Smooth muscle cell of the brain vasculature (primary cell): ENCODE measurements at places on chromosomes 1 and 21.

- DNase-seq = no peak
These were observed 9.8 kb downstream of the SDHC start for GRCh38 chr1:161324020-161324419.

- DNase-seq = no peak
These were observed 13.3 kb downstream of the TRIM11 start for GRCh38 chr1:228393268-228393701.

GRCh38 chr1:29669158-29669871 is 433.0 kb downstream of the PTPRU start:
- DNase-seq = no peak

DNA sequence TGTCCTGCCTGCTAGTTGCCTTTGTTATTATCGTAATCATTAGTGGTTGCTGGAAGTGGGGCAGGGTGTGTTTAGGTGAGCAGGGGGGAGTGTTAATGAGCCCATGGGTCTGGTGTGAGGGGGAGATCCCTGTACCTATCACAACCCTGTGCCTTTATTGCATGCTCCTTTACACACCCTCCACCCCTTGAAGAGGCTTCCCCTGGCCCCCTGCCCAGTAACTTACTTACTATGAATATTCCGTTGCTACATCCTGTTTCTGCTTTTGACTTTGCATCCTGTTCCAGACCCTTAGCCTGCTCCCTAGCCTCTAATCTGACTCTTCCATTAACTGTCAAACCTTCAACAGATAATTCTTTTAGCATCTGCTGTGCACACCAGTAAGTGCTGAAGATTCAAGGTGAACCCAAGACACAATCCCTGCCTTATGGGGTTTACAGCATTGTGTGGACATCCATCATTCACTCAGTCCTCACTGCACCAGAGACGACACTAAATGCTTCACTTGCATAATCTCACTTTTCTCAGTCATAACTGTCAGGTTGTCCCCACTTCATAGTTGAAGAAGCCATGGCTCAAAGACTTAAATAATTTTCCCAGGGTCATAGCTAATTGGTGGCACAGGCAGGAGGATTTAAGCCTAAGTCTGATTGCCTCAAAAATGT is 47.9 kb downstream of the CDC7 start:
- DNase-seq = no peak

DNA sequence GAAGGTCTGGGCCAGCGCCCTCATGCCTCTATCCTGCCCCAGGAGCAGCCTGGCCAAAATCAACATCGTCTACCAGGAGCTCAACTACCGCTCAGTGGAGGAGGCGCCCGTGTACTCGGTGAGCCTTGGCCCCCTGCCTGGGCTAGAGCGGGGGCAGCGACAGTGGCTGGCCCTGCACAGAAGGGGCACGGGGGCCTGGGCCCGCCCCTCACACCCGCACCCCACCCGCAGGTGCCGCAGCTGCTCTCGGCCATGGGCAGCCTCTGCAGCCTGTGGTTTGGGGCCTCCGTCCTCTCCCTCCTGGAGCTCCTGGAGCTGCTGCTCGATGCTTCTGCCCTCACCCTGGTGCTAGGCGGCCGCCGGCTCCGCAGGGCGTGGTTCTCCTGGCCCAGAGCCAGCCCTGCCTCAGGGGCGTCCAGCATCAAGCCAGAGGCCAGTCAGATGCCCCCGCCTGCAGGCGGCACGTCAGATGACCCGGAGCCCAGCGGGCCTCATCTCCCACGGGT is 10.8 kb downstream of the SCNN1D start:
- no peak for DNase-seq

GRCh38 chr1:24803987-24804530 is 58.8 kb downstream of the CLIC4 start:
- DNase-seq = no peak

- DNase-seq = no peak
These were observed 2.7 kb downstream of the CAPN2 start for GRCh38 chr1:223714849-223715603.

GRCh38 chr21:18810136-18810535 is 406.6 kb upstream of the TMPRSS15 start:
- no peak for DNase-seq

DNA sequence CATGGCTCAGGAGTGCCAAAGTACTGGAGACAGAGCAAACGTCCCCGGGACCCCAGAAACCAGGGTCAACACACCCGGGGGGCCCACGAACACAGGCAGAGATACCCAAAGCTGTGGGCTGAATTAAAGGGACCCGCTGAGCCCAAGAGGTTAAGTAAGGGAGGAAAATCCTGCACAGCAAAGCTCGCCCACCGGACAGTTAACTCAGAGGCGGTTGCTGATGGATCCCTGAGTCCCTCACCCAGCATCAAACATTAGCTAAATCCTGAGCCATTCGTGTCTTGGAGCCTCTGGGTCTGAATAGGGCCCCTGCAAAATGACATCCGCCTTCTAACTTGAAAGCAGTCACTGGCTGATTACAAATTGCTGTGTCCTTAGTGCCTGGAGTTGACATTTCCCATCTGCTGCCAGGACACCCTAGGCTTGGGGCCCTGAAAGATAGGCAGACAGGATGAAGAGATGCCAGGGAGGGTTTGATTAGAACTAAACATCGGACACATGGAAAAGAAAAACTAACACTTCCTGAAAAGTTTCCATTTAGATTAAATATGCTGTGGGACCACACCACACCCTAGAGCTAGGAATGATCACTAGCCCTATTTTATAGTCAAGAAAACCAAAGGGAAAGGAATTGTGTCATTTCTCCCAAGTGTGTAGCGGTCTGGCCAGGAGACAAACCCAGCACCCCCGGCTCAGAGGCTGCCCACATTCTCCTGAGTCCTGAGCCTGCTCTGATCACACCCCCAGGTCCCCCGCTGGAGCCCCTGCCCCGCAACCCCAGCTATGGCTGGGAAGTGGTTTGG is 239.3 kb downstream of the NPHP4 start:
- DNase-seq = no peak

DNA sequence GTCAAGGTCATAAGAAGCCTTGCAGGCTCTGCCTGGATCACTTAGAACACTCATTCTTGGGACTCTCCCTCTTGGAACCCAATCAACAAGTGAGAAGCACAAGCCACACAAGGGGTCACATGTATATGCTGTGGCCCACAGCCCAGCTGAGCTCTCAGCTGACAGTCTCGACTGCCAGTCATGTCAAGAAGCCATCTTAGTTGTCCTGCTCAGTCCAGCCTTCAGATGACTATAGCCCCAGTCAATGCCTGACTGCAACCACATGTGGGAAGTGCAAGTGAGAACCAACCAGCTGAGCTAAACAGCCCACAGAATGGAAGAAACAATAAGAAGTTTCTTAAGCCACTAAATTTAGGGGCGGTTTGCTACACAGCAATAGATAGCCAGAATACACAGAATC is 356.0 kb downstream of the KCNH1 start:
- DNase-seq = no peak

DNA sequence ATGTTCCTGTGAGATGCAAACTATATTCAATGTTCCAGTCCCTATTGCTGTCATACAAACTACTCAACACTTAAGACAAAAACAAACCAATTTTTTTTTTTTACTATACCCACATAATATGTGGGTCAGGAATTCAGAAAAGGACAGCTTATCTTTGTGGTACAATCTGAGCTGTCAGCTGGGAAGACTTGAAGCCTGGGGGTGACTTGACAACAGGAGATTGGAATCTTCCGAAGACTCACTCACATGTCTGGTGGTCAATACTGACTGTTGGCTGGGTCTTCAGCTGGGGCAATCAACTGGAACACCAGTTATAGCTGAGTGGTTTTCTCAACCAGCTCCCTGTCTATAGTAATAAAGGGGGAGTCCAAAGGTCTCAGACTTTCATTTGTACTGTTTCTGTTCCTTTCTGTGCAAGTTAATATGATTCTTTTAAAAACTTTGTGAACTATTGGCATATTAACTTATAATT is 81.7 kb upstream of the ATP1B1 start:
- no peak for DNase-seq

DNA sequence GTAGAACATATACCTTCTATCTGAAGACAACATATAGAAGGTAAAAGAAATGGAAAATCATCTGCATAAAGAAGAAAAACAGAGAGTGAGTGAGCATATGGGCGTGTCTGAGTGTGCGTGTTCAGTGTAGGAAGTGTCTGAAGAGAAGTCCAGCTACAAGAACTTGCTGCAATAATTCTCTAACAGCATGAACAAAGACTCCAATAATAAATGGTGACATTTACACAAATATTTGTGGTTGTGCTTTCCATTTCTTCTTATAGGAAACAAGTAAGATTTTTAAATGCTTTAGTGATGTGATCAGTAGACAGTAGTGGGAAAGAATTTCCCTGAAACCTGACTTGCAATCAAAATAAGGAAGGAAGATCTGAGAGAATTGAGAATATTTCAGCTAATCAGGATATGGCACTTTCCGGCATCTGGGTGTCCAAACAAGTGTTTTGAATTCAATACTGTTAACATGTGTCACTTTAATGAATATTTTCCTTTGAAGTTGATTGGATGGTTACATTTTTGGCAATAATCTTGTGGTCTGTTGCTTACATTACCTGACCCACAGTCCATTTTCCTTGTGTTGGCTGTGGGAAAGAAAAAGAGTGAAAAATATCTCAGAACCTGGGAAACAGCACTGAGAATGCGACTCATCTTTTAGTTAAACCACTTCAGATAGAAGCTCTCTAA is 154.0 kb downstream of the TGFB2 start:
- DNase-seq = no peak

DNA sequence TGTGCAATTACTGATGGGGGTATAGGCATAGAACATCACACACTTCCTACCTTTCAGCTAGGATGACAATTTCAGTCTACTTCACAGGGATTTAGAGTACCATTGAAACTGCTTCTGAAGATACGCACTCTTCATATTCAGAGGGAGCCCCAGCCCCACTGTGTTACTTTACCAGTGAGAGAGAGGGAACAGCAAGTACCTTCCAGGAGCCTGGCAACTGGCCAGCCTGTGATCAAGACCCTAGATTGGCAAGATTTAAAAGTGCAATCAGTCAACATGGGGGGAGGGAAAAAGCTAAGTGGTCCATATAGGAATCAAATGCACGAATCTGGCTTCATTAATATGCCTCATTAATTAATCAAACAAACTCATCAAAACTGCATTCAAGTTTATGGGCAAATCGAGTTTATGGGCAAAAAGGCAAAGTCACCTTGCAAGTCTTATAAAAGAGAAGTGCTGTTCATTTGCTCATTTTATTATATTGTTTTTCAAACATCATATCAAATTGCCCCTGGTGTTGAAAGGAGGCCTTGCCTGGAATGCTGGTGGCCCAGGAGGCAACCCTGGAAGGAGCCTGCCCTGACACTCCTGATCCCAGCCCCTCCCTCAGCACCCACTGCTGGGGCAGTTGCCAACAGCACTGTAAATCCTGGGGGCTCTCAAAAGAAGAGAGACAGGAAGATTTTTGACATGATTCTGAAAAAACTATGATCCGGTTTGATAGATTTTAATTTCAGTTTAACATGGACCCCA is 184.9 kb upstream of the DPT start:
- DNase-seq = no peak

DNA sequence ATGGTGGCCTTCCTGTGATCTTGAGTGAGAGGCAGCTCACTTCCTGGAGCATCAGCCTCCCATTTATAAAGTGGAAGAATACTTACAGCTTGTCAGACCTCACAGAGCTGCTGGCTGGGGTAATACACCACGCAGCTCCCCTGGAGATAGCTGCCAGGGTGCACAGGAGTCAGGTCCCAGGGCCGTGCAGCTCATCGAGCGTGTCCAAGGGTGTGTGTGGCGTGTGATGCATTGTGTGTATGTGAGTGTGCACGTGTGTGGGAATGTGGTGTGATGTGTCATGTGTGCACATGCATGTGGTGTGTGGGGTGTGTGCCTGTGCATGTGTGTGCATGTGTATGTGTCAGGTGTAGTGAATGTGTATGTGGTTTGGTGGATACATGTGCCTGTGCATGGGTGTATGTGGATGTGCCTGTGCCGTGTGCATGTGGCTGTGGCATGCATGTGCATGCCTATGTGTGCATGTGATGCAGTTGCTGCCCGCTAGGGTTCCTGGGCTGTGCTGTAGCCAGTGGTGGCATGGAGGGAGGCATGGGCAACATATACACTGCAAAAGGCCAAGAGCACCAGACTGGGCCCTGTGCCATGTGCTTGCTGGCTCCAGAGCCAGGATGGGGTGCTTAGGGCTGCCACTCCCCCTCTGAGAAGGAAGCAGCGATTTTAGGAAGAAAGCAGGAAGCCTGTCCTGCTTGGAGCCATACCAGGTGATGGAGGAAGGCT is 24.6 kb downstream of the WNT3A start:
- no peak for DNase-seq

DNA sequence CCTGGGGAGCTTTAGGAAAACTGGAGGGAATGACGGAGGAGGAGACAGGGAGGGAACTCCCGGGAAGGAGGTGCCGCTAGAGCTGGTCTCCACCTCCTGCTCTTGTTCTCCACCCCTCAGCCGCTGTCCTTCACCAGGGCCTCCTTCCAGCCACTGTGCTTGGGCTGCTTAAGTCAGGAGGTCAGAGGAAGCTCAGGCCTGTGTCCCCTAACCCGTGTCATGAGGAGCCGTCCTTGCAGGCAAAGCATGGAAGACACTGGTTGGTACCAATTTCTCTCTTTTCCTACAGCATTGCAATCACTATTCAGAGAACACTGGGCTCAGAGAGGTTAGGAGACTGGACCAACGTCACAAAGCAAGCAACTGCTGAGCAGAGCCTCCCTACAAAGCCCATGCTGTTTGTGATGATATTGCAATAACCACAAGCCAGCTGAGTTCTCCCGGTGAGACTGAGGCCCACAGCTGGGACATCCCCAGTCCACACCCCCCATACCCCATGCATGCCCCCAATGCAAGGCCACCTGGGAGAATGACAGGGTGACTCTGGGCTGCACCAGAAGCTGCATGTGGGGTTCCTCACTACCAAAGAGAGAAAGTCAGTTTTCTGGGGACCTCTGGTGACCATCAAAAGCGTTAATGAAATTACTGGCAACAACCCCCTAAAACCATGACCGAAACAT is 427.5 kb downstream of the NPHP4 start:
- no peak for DNase-seq

- DNase-seq = peak; percentile 53
These were observed 270.0 kb upstream of the VAMP3 start for GRCh38 chr1:7501084-7501491.

DNA sequence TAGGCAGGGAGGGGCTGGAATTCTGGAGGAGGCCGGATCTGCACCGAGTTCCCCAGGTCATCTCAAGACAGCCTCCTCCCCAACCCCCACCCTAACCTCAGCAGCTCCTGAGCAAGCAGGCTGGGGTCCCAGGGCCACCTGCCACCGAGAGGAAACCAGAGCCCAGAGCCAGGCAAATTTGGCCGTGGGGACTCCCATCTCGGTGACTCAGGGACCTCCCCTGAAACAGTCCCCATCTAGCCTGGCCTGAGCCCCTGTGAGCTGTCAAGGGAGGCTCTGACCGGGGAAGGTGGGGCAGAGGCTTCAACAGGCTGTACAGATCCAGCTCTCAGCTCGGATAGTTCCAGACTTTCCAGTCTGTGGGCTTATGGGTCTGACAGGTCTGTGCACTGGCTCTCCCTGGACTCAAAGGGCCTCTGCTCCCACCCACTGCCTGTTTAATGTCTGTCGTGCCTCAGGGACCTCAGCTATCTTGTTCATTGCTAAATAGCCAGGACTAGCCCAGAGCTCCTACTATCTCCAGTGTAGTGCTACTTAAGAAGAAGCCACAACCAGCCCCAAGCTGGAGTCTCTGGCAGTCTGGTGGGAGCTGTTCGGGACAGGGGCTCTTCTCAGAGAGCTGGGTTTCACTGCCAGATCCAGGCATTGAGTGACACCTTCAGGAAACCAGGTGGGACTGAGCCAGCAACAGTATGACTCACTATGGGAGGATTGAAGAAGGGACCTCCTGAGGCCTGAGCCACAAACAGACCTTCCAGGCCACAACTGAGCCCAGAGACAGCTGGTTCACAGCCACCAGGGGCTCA is 25.6 kb downstream of the MATN1 start:
- no peak for DNase-seq

- no peak for DNase-seq
These were observed at the start of gene MROH9 for GRCh38 chr1:170935231-170935630. TSS of gene MROH9 (plus strand) at chr1:170935534. CDS start at chr1:170945557, 10,023 bp downstream.
